ENCODE measurements at places on chromosomes 11 and 22.

DNA sequence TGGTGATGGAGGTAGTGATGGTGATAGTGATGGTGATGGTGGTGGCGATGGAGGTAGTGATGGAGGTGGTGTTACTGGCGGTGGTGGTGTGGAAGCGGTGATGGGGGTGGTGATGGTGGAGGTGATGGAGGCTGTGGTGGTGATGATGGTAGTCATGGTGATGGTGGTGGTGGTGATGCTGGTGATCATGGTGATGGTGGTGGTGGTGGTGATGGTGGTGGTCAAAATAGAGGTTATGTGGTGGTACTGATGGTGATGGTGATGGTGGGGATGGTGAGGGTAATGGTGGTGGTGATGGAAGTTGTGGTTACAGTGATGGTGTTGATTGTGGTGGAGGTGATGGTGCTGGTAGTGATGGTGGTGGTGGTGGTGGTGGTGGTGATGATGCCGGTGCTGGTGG, 199.2 kb downstream of the IGLL1 start:
- DNase-seq = no peak

- DNase-seq = no peak
These were observed 41.9 kb upstream of the KIRREL3 start for GRCh38 chr11:127042445-127042844.

DNA sequence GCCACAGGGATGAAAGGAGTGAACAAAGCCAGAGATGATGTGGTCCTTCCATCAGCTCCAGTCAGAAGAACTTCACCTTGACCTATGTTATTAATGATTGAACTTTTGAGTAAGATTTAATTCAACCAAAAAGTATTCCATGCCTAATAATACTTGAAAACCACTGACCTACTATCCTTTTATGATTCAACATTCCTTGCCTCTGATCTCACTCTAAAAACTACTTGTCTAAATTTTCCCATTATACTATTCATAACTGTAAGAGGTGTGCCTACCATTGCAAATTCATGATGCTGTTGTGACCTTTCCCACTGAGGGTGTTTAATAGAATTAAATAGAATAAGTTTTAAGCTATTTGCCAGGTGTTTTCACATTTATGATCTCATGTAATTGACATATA, 164.7 kb upstream of the GUCY1A2 start:
- no peak for DNase-seq

- no peak for DNase-seq
These were observed 12.7 kb downstream of the OR56A5 start for GRCh38 chr11:5955586-5955985.

- peak; percentile 92 for DNase-seq
These were observed 115.8 kb upstream of the THY1 start for GRCh38 chr11:119538753-119539152.

GRCh38 chr11:2296913-2297622, 4.7 kb downstream of the C11orf21 start:
- no peak for DNase-seq

DNA sequence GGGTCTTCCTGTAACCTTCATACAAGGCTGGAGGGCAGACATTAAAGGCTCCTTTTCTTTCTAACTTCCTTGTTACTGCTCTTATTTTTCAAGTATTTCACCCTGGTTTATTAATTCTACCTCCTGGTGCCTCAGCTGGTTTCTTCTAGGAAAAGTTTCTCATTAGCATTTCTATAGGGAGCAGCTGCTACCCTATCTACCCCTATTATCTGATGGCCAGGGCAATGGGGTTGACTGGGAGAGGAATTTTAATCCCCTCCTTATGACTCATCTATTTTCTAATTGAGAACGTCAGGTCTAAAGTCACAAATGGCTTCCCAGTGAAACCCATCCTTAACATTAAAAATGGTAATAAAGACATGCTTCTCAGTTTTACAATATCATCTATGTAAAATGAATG, 5.0 kb downstream of the MAP6 start:
- DNase-seq = no peak

DNA sequence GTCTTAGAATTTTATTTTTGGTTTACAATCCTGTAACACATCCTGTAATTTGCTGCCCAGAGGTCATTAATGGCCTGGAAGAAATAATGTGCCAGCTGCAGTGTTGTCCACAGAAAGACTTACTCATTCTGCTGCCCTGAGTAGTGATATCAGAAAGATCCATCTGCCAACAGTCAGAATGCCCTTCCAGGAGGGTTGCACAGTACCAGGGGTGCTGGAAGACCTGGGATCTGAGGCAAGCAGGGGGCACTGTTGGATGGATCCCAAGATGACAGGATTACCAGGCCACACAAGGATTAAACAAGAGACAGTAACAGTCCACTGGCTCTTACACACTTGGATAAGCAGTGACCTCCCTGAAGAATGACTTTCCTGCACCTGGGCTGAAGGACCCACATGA, 93.8 kb upstream of the TOP3B start:
- DNase-seq = no peak

DNA sequence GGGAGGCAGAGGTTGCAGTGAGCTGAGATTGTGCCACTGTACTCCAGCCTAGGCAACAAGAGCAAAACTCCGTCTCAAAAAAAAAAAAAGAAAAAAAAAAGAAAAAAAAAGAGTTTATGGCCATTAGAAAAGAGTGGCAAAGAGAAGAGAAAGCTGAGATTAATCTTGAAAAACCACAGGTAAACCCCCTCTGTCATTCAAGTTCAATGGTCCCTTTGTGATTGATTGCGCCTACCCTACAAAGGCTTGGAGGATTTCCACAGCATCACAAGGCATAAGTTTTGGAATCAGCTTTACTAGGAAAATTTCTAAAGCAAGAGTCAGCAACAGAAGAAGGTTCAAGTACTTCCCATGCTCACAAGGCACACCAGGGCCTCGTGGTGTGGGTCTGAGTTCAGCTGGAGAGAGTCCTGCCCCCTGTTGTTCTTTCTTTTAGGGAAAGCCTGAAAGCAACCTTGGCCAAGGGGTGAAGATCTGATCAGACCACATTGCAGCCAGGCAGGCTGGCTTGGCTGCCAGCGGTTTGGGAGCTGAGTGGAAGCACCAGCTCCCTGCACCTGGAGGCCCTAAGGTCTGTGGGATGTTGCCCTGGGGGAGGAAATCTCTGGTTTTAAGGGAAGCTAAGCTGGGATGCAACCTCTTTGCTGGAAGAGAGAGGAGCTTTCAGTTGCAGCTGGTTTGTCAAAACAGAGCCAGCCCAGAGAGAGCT, 41.8 kb downstream of the SLN start:
- no peak for DNase-seq

GRCh38 chr11:38252620-38253019, 1654.6 kb upstream of the RAG2 start:
- no peak for DNase-seq

- no peak for DNase-seq
These were observed 17.6 kb downstream of the PPIL2 start for GRCh38 chr22:21683401-21683811.

- DNase-seq = no peak
These were observed 292.7 kb downstream of the ETS1 start for GRCh38 chr11:128294671-128295050.

DNA sequence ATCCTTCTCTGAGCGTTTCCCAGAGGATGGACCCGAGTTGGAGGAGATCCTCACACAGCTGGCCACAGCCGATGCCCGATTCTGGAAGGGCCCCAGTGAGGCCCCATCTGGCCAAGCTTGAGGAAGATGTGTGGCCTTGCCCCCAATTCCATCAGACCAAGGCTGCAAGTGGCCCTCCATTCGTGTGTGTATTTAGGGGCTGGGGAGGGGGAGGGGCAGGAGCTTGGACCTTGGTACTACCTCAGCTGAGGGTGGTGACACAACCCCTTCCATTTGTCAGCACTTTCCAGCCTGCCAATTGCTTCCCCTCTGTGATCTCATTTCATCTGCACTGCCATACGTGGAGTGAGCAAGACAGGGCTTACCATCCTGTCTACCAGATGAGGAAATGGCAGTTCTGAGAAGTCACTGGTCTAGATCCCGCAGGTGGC, 1.3 kb upstream of the BBS1 start:
- peak; percentile 29 for DNase-seq

- no peak for DNase-seq
These were observed 240.9 kb upstream of the CADM1 start for GRCh38 chr11:115745066-115745465.

GRCh38 chr22:29936186-29936585, 53.2 kb downstream of the MTMR3 start:
- DNase-seq = no peak

DNA sequence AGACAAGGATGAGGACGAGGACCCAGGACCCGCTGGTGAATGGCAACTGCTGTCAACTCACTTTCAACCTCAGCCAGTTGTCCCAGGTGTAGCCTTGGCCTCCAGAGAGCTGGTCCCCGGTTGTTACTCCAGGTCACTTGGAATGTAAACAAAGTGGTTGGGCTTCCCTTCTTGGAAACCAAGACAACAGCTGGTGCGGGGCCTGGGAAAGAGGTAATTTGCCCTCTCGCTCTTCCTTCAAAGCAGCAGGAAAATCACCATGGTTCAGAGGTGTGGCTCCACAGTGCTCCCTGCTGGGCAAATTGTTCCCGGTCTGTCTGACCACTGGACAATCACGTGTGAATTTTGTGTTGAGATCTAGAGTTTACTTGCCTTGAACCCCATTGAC, 15.0 kb downstream of the SLC1A2 start:
- DNase-seq = peak; percentile 43

DNA sequence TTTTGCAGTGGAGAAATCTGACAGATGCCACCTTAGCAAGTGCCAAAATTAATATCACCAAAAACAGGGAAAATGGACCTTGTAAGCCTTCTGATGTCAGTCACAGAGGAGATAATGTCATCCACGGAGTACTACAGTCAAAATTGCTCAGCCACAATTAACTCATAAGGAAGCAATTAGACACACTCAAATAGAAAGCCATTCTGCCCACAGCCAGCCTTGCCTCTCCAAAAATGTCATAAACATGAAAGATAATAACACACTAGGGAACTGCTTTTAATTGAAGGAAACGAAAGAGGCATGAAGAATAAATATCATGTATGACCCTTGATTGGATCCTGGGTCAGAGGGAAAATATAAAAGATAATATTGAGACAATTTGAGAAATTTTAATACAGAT, 505.6 kb upstream of the API5 start:
- no peak for DNase-seq

DNA sequence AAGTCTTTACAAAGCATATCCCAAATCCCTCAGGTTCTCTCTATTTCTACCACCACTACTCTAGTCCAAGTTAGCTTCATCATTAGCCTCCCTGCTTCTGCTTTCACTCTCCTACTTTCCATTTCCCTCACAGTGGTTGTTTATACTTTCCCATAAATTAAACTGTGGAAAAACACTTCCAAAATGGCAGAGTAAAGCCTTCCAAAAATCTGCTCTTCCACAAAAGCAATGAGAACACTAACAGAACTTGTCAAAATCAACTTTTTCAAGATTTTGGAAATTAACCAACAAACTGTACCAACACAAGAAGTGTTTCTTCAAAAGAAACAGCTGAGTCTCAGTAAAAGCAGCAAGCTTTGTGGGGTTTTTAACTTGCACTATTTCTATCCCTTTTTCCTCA, 71.8 kb downstream of the TTC28 start:
- no peak for DNase-seq

GRCh38 chr11:108558222-108558621, 35.3 kb downstream of the EXPH5 start:
- no peak for DNase-seq

DNA sequence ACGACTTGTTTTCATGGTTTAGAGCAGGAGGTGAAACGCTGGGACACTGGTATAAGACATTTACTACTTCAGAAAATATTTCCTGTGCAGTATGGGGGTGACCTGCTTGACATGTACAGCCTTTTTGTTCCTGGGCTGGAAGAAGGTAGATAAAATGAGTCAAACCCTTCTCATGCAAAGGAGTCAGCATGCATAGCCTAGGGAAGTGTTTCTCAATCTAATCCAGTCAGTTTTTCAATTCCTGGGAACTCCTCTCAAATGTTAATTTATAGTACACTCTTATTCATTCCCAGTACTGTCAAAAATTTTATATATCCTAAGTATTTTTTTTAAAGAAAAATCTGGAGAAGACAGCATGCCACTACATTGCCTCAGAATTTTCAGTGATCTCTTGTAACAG, 154.7 kb upstream of the GUCY1A2 start:
- no peak for DNase-seq

DNA sequence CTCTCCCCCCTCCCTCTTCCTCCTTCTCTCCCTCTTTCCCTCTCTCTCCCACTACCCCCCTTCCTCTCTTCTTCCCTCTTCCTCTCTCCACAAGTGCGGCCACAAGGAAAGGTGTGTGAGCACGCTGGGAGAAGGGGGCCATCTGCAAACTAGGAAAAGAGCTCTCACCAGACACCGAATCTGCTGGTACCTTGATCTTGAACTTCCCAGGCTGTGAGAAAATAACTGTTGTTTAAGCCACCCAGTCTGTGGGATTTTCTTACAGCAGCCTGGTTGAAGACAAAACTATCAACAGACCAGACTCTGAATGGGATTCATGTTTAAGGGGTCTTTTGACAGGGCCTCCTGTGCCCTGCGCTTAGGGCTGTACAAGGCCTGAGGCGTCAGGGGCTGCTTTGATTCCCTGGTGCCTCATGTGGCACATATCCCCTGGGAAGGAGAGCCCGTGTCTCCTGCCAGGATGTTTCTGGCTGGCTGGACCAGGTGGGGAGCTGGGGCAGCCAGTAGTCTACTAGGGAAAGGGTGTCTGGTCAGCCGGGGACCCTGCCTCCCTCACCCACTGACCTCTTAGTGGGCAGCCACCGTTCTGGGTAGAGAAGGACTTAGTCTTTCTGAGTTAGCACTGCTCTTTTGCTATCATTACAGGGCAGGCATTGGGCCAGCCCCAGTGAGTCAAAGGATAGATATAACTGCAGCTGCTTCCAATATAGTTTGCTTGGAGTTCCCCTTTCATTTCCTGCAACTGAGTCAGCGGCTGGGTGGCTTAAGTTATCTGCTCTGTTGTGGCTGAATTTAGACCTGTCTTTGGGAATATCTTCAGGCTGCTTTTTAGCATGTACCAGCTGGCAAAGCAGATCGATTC, 6.2 kb downstream of the PANX1 start:
- DNase-seq = peak; percentile 56

DNA sequence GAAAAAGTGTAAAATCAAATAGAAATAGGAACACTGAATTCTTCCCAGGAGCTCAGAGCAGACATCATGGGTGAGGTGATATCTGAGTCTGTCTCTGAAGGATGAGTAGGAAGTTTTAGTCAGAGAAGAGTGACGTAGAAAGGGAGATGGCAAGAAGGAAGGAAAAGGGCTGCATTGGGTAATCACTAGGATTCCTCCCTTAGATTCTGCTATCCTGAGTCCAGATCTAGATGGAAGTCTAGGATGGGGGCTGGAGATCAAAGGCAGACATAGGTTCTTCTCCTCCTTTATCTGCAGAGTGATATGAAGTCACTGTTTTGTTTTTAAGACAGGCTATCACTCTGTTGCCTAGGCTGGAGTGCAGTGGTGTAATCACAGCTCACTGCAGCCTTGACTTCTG, 30.4 kb downstream of the POU2F3 start:
- no peak for DNase-seq

- DNase-seq = no peak
These were observed 231.3 kb upstream of the B3GAT1 start for GRCh38 chr11:134643115-134644012.

GRCh38 chr11:131978351-131978750, 607.9 kb downstream of the NTM start:
- no peak for DNase-seq
